ENCODE measurements at places on chromosomes 7 and 10. TPM values are rescaled to one million over a fixed set of nuclear protein-coding genes. Genes with fewer than 3 reads are reported as not detected.

The AKR1C2 gene
- not detected for total RNA-seq

The CAV1 gene
- 1,027 TPM for total RNA-seq

The SLC37A3 gene
- total RNA-seq = 43.6 TPM

The PDZD7 gene
- total RNA-seq = 1.2 TPM

DNA sequence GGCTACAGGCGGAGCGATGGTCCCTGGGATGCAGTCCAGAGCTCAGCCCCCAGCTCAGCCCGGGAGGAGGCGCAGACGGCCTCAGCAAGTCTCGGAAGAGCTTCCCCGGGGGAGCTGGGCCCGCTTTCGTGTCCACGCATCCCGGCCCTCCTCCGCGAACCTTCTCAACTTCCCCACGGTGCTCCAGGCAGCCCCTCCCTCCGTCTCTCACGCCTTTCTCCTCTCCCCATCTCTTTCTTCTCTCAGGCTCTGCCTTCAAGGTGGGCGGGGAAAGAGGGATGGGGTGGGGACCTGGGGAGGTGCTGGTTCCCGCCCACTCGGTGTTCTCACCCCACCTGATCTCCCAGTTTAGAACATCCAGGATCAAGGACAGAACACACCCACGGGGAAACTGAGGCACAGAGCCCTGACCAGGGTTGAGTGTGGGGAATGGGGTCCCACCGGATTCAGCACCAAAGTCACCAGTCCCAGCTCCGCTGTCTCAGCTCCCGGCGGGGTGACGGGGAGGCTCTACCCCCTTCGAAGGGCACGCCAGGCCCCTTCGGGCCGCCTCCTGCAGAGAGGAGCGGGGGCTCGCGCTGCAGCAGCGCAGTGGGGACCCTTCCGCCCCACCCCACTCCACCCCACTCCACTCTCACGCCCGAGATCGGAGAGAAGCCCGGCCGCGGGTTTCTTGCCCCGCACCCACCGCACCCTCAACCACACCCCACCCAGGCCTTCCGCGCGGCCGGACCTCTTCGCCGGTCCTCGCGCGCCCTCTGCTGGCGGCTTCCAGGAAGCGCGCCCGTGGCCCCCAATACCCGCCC is 18.2 kb downstream of the POLL start:
- no peak for DNase-seq

The ASIC3 gene
- total RNA-seq = 1.6 TPM

The SPOCK2 gene
- 3.9 TPM for total RNA-seq

DNA sequence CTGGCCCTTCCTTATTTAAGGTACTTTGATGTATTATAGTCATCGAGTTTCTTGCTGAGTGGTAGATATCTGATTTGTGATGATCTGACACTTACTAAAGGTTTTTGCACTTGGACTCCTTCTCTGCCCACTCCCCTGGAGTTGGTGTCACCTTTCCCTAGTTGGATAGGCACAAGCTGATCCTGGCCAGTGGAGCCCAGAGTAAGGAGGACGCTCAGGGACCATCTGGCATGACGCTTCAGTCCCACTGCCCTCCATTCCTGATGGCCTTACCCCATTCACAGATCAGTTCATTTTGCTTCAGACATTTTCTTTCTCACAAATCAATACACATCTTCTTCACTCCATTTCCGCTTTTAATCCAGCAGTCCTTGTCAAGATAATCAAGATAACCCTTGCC is 20.1 kb downstream of the ASB15 start:
- DNase-seq = no peak

- DNase-seq = no peak
These were observed 30.5 kb downstream of the DLG5 start for GRCh38 chr10:77896058-77896457.

DNA sequence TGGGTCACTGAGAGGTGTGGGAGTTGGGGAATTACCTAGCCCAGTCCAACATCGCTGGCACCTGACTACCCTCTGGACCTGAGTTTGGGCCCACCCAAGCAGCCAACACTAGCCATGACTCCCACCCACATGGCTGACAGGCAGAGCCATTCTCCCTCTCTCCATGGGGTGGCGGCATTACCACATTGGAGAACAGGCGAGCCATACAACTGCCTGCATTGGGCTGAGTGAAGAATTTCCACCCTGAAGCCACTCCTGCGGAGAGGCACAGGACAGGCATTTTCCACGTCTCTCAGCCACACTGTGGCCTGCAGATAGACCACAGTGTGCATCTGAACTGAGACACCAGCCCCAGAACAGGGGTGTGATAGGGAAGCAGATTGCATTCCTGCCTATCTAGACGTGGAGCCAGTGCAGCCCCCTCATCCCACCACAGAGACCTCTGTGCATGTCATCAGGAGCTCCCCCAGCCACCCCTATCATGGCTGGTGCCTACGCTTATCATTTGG is 58.2 kb upstream of the ANTXRL start:
- DNase-seq = peak; percentile 16

DNA sequence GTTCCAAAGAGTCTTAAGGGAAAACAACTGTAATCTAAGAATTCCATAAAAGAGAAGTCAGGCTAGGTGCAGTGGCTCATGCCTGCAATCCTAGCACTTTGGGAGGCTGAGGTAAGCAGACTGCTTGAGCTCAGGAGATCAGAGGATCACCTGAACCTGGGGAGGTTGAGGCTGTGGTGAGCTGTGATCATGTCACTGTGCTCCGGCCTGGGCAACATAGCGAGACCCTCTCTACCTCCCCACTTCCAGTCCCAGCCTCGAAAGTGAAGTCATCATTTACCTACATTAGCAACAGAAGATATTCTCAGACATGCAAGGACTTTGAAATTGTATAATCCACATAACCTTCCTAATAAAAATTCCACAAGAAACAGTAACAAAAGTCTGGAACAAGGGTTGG is 129.8 kb upstream of the DNAJB12 start:
- DNase-seq = no peak

GRCh38 chr10:119333146-119333792 is 125.9 kb downstream of the GRK5 start:
- DNase-seq = no peak

The KLF14 gene
- total RNA-seq = not detected

DNA sequence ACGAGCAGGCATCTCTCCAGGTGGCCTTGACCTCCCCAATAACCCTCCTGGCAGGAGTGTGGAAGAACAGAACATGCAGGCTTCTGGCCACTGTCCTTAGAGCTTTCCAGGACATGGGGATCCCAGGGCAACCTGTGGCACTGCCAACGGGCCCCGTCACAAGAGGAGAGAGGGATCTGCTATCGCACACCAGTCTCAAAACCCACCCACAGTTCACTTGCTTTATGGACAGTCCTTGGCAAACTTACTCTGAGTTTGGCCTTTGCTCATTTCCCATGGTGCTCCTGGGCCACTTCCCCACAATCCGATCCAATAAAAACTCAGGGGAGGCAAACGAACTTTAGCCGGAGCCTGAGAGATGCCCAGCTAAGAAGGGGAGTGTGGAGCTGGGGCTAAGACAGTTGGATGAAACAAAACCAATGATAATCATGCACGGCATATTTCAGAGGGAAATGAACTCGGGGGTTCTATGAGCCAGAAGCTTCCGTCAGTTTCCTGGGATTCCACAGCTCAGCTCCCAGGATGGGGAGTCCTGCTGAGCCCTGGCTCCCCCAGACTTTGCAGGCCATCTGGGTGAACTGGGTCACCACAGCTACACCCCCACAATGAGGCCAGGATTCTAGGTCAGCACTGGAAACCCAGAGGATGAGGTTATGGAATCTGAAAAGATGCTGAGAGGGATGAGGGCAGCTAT is 158.4 kb downstream of the NEURL1 start:
- no peak for DNase-seq

DNA sequence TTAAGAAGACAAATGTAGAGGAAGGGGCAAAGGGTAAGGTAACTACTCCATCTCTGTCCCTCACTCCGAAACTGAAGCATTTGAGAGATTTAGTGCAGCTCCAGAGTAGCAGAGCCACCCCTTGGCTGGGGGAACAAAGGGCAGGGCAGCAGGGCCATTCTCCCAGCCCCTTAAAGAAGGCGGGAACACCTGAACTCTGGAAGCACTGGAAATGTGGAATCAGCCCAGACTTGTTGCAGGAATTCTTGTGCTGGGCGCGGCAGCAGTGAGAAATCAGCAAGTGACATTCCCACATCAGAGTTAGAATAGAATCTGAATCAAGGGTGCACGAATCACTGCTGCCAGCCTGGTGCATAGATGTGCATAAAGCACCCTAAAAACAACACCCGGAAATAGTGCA is 34.4 kb upstream of the GRM8 start:
- no peak for DNase-seq

DNA sequence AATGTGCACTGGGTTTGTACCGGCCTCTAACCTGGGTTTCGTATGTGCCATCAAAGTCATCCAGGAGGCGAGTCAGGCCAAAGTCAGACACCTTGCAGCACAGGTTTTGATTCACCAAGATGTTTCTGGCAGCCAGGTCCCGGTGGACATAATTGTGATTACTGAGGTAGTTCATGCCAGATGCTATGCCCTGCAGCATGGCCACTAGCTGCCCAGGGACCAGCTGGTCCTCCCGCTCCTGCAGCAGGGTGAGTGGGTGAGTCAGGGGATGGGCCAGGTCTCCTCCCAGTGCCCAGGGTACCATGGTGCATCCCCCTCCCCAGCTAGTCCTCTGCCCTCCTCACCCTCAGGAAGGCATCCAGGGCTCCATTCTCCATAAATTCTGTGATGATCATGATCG is 13.6 kb downstream of the ZYX start:
- no peak for DNase-seq

- no peak for DNase-seq
These were observed 74.9 kb downstream of the CTBP2 start for GRCh38 chr10:125085258-125086054.

GRCh38 chr10:117486606-117487005 is 55.9 kb upstream of the EMX2 start:
- no peak for DNase-seq

- no peak for DNase-seq
These were observed 29.5 kb downstream of the PLEKHA8 start for GRCh38 chr7:30057741-30058140.

DNA sequence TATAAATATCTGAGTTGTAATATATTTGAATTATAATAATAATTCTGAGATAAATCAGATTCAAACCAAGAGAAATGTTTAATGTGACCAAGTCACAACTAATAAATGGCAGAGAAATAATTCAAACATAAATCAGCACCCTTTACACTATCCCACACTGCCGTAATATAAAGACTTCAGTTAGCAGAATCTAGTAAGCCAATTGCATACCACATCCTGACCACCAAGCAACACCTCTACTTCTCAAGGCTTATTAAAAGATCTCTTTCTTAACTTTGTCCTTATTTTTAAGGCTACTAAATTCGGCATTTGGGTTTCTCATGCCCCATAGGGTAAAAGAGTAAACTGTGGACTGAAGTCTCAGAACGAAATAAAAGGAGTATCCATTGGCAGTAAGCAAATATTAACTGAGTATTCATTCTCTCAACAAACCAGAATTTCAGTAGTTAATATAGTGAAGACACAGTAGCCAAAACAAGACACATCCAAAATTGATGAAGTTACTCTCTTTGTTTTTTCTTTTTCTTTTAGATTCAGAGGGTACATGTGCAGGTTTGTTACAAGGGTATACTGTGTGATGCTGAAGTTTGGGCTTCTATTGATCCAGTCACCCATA is 14.8 kb downstream of the ACBD5 start:
- no peak for DNase-seq

- no peak for DNase-seq
These were observed 423.3 kb downstream of the GLRX3 start for GRCh38 chr10:130559547-130559880.

- no peak for DNase-seq
These were observed 153.2 kb upstream of the LYZL2 start for GRCh38 chr10:30782537-30783461.

DNA sequence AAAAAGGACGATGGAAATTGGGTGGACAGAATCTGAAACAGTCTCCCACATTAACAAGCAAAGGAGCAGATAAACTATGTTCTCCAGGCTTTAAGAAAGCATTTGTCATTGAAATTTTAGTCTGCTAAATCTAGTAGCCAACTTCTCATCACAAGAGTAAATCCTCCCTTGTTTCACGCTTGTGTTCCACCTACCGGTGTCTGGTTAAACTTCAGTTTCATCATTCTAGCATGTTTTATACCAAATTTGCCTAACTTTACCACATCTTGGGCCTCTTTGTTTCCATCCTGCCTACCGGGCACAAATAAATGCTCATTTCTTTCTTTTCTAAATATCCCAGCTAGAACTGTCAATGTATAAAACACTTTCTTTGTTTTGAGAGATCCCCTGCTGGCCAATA is 5.8 kb downstream of the LIPA start:
- DNase-seq = no peak

- DNase-seq = no peak
These were observed 238.1 kb upstream of the GLI3 start for GRCh38 chr7:42475082-42475481.

The GJD4 gene
- not detected for total RNA-seq

The UTF1 gene
- total RNA-seq = not detected

- no peak for DNase-seq
These were observed 469.8 kb downstream of the SORCS1 start for GRCh38 chr10:106694696-106695095.

DNA sequence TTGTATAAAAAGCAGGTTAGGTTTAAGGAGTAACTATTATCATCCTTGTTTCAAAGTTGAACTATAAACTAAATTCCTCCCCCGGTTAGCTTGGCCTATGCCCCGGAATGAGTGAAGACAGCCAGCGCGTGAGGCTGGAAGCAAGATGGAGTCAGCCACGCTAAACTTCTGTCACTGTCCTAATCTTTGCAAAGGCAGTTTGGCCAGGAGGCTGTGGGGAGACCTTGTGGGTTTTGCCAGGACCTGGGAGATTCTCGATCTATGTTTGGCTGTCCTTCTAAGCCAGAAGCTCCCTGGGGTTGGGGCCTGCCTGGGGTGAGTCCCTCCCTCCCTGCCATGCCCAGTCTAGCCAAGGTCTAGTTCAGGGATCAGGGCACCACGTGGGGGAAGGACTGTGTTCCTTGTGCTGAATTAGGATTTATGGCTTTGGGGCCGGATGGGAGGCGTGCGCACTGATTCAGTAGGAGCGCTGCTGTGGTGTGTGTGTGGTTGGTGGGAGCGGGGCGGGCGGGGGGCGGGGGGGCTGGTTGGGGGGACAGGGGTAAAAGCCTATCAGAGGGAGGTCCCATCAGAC is 871 bp upstream of the GTF2IRD1 start:
- no peak for DNase-seq

DNA sequence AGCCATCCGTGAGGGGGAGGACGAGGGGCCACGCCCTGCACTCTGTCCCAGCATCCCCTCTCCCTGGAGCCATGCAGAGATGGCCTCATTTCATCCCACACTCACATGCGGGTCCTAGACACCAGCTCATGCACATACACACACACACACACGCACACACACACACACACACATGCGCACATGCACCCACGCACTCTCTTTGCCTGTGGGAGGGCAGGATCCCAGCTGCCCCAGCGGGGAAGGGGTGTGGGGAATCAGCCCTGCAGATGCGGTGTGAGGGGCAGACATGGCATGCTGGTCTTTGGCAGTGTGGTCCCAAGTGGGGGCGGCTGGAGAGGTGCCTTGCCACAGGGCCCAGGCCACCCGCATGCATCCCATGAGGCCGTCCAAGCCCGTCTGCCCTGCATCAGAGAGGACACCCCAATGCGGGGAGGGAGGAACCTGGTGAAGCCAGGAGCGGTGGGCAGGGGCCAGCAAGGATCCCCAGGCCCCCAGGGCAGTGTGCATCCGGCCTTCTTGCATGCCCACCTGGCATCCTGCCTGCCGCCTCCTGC is 68.1 kb downstream of the LHPP start:
- DNase-seq = no peak

The CALCR gene
- total RNA-seq = not detected

The SAMD9 gene
- total RNA-seq = 16.5 TPM

The PARD3 gene
- total RNA-seq = 29.7 TPM

GRCh38 chr10:127964621-127965020 is 57.7 kb downstream of the PTPRE start:
- DNase-seq = no peak

The FFAR4 gene
- not detected for total RNA-seq
